ENCODE measurements at places on chromosomes 12 and 14.

GRCh38 chr12:107475900-107476299 lies 209.7 kb upstream of the PWP1 start:
- no peak for DNase-seq

- DNase-seq, result no peak
These were observed 47.4 kb downstream of the IFNG-AS1 start for GRCh38 chr12:68036642-68037041.

- no peak for DNase-seq
These were observed 103.9 kb downstream of the PDE3A start for GRCh38 chr12:20472102-20472782.

DNA sequence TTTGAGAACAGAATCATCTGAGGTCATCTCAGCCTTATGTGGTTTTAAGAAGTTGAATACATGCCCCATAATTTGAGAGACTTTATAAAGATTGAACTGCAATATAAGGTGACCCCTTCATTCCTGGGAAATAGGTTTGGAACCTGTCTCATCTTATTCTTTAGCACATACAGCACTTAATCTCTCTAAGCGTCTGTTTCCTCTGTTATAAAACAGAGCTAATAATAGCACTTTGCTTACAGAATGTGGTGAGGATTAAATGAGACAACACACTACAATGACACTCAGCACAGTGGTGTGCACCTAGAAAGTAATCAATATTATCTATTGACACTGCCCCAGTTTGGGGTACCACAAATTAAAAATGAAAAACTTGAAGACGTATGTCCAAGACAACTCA lies 102.1 kb downstream of the DUSP6 start:
- no peak for DNase-seq

GRCh38 chr12:109828754-109829511 lies 4.3 kb downstream of the TRPV4 start:
- DNase-seq, result no peak
